Activated T-helper 17 cell treated with anti-CD3 and anti-CD28 coated beads, Interleukin-2, amount 50 U/mL, for 72 hours (primary cell): ENCODE measurements at places on chromosomes 4 and X. TPM values are rescaled to one million over a fixed set of nuclear protein-coding genes. Genes with fewer than 3 reads are reported as not detected.

The ALB gene
- not detected for total RNA-seq

The NPNT gene
- total RNA-seq = not detected

The ITGB1BP2 gene
- 9.2 TPM for total RNA-seq

The TMEM31 gene
- total RNA-seq = not detected

The TCEAL2 gene
- 0.58 TPM for total RNA-seq

The DIPK2B gene
- 0.11 TPM for total RNA-seq

The FAM133A gene
- total RNA-seq = not detected

The CPEB2 gene
- total RNA-seq = 8.1 TPM

The RIPPLY1 gene
- total RNA-seq = not detected

The COL4A6 gene
- total RNA-seq = not detected

The SPON2 gene
- 18.7 TPM for total RNA-seq

The HELT gene
- not detected for total RNA-seq

The ENPEP gene
- total RNA-seq = not detected

GRCh38 chr4:7978489-7978888 lies 38.8 kb upstream of the AFAP1 start:
- ATAC-seq = no peak

- peak; percentile 64 for ATAC-seq
These were observed at the start of gene AFF1 for GRCh38 chr4:86934771-86935565. Gene AFF1, plus strand, starts transcription at chr4:86935011. Its CDS starts 13,523 bp downstream, at chr4:86948534.

DNA sequence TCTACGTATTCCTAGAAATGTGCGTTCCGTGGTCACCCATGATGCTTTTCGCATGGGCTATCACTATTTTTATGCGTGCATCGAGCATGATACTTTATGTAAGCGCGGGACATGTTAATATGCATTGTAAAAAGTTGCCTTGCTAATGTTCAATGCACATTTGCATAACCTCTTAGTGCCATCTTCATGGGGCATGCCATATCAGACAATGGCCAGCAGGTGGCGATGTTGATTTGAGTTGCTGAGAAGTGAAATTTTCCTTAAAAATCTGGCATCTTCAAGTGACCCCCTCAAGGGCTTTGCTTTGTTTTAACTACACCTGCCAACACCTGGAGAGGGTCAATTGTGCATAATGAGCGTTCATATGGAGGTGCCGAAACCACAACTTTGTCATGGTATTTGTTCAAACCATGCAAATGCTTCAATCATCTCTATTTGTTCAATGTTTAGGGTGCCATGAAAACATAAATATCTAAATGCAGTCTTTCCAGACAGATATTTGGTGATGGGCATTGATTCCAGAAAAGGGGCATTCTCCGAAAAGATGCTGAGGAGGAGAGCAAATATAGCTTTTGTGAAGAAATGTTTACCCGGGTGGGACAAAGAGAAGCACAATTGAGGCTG lies 833.9 kb upstream of the PRKX start:
- ATAC-seq = no peak

GRCh38 chrX:16966752-16967448 lies 20.4 kb downstream of the REPS2 start:
- no peak for ATAC-seq

DNA sequence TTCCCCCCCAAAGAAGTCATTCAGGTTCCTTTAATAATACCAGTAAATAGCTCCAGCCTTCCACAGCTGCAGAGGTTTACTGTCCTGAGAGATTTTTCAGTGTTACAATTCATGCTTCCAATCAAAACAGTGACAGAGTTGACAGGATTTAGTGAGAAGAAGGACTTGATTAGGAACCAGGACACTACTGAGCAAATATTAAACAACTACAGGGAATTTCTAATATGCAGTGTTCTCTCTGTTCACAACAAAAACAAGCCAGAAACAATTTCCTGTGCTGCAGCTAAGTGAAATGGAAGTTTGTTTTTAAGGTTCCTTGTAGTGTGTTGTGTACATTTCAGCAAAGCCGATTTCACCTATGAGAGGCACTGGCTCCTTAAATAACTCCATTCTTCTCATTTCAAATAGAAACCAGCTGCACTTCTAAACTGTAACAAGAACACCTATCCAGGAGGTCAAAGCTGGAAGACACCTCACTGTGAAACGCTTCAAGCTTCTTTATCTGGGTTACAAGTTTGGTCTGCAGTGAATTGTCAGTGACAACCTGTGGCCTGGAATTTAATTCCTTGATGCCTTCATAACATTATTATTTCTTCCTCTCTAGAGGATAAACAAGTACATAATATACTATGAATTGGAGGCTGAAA lies 149.3 kb downstream of the RASL11B start:
- no peak for ATAC-seq

- ATAC-seq = no peak
These were observed 115.0 kb downstream of the SHROOM4 start for GRCh38 chrX:50698944-50699343.

DNA sequence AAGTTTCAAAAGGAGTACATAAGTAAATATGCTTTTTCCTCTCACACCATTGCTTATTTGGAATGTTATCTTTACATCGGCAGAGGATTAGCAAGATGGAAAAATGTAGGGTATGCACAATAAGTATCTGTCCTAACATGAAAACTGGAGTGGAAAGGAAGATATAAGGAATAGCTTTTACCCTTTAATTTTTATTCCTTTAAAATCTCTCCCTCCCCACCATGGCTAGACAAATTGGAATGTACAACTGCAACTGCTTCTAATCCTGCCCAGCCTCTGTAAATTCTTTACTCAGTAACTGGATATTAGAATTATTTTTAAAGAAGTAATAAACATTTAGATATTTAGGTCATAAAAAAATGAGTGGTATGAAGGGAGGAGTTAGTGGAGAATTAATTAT lies 171.5 kb downstream of the PCDH18 start:
- no peak for ATAC-seq

DNA sequence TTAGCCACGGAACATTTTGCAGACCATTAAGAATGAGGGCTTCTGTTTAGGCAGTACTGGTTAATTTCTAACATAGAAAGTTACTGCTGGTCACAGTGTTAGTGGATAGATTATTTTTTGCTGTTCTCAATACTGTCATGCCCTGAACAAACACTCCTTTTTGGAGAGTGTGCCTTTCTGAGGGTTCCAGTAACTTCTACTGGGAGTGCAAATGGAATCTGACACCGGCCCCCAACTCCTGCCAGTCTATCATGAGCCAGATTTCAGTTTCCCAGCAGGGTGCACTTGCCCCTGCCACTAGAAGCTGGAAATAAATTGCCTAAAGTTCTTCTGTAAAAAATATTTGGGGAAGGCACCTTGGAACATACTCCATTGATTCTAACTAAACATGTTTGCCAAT lies 224.4 kb upstream of the GPC4 start:
- ATAC-seq = no peak

GRCh38 chrX:68936608-68937007 lies 107.8 kb downstream of the EFNB1 start:
- ATAC-seq = no peak

- no peak for ATAC-seq
These were observed 97.3 kb downstream of the PSAPL1 start for GRCh38 chr4:7337196-7338058.

GRCh38 chr4:4890574-4891255 lies 31.2 kb downstream of the MSX1 start:
- ATAC-seq = no peak

- ATAC-seq = no peak
These were observed 460.9 kb upstream of the FAT1 start for GRCh38 chr4:187184508-187184907.

- ATAC-seq = peak; percentile 92
These were observed 21.5 kb downstream of the RWDD4 start for GRCh38 chr4:183637461-183637860.

- no peak for ATAC-seq
These were observed 175.8 kb downstream of the RASL11B start for GRCh38 chr4:53037892-53038291.

GRCh38 chr4:41442810-41443209 lies 95.1 kb upstream of the LIMCH1 start:
- no peak for ATAC-seq

- ATAC-seq = no peak
These were observed 401.1 kb downstream of the PCDH18 start for GRCh38 chr4:137131201-137131600.

GRCh38 chr4:101141855-101142254 lies 205.5 kb downstream of the PPP3CA start:
- ATAC-seq = no peak

GRCh38 chr4:84441758-84442377 lies 57.2 kb downstream of the NKX6-1 start:
- ATAC-seq = no peak

DNA sequence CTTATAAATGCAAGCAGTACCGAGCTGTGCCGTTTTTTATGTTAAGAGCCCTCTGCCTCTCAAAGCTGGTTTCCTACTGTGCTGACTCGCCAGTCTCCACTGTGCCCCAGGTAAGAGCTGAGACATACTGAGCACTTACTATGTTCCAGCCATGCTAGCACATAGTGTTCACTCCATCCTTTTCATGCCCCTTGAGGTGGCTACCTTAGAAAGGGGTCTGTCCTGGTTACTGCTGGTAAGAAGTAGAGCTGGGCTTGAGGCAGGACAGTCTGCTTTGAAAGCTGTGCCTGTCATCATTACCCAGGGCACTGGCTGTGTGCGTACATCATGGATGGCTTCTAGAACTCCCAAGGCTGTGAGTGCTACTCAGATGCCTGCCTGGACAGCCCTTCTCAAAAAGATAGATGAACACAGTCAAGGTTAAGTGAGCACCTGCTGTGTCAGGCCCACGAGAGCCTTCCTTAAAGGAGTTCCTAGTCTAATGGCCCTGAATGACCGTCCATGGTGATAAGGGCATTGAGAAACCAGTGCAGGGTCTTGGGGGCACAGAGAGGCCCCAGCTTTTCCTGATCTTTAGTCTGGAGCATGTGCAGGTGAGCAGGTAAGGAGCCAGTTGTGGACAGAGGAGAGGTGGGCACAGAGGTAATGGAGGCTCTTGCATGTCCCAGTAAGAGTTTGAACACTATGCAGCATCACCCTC lies 1.6 kb downstream of the STK32B start:
- no peak for ATAC-seq

DNA sequence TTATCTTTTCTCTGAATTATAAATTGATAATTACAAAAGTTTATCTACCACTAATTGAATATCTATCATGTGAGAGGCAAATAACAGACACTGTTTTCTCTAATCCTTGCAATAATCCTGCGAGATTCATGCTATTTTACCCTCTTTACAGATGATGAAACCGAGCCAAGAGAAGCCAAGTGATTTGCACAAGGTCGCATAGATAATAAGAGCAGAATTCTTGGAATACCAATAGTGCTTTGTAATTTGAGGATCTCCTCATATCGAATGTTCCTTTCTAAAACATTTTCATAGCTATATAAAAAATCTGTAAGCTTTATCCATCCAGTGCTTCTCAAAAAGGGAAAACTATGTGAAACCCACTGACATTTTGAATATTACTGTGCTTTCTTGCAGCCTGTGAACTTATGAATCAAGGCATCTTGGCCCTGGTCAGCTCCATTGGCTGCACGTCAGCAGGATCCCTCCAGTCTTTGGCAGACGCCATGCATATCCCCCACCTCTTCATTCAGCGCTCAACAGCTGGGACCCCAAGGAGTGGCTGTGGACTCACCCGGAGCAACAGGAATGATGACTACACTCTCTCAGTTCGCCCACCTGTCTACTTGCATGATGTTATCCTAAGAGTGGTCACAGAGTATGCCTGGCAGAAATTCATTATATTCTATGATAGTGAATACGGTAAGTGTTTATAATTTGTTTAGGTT lies 743.8 kb upstream of the ATOH1 start:
- no peak for ATAC-seq

GRCh38 chr4:60847614-60848013 lies 352.5 kb upstream of the ADGRL3 start:
- ATAC-seq = no peak

- ATAC-seq = no peak
These were observed 82.8 kb upstream of the AMELX start for GRCh38 chrX:11210415-11210801.

- ATAC-seq = no peak
These were observed 108.3 kb upstream of the USP9X start for GRCh38 chrX:40976981-40977380.

DNA sequence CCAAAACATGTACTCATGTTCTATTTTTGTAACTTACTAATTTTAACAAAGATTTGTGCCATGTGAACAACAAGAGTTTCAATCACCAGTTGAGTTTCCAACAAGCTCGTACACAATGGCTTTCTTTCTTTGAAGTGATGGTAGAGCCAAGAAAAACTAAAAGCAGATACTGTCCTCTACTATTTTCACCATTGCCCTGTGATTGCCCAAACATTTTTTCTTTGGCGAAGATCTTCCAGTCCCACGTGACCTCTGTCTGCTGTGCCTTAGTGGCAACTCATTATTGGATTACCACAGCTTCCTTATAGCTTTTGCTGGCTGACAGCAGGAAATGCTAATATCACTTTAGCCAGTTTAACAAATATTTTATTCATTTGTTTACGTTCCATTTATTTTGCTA lies 1147.1 kb downstream of the STIM2 start:
- ATAC-seq = no peak

DNA sequence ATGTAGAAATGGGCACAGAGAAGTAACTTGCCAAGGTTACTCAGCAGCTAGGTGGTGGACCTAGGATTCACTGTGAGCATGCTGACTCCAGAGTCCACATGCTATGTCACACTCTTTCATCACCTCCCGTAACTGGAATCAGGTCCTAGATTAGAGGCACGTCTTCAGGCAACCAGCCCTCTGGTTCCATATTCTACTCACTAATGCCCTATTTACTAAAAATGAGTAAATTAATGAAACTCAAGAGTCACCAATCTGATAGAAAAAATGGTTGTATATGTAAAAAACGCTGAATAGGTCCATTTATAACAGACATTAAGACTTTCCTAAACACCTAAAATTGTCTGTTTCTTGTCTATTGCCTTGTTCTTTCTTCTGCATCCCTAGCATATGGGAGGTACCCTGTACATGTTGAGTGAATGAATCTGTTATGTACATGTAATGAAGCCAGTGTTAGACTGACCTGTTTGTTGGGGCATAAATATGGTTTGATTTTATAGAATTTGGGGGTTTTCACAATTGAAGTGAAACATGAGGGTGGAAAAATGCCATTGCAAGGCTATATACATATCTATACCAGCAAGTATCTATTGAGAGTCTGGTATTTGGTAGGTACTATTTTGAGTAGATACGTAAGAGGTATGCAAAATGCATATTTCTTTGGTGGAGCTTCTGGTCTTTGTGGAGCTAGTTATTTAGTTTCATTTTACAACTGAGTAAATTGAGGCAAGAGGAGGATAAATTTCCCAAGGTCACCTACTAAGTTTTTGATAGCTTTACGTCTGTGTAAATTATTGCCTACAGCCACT lies 7.5 kb upstream of the RUFY3 start:
- no peak for ATAC-seq

DNA sequence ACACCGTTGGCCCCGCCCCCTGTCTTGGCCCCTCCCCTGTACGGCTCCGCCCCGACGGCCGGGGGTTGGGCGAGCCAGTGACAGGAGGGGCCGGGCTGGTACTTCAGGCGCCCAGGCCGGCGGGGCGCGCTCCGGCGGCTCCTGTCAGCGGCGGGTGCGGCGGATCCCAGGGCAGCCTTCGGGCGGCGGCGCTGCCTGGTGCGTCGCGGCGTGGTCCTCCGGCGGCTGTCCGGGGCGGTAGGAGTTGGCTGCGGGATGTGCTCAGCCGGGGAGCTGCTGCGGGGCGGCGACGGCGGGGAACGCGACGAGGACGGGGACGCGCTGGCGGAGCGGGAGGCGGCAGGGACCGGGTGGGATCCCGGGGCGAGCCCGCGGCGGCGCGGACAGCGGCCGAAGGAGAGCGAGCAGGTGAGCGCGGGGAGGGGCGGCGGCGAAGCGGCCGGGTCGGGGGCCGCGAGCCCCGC lies at the start of gene FAM241A:
Gene FAM241A, plus strand, starts transcription at position 129 of the 464 bp plus-strand sequence. Its CDS starts 127 bp downstream, at position 256.
- ATAC-seq = peak; percentile 91

GRCh38 chr4:33133723-33134122 lies 2413.6 kb downstream of the PCDH7 start:
- no peak for ATAC-seq

GRCh38 chr4:111773858-111774257 lies 371.4 kb upstream of the FAM241A start:
- no peak for ATAC-seq
